Stimulated activated CD4-positive, alpha-beta T cell treated with anti-CD3 and anti-CD28 coated beads, Interleukin-1b, Interleukin-23, amount 100 ng/mL, for 1 hour (primary cell): ENCODE measurements at places on chromosomes 6 and 20.

GRCh38 chr20:51456511-51457509 is 85.7 kb downstream of the NFATC2 start:
- no peak for DNase-seq

GRCh38 chr6:13470238-13471140 is 16.9 kb downstream of the GFOD1 start:
- no peak for DNase-seq

DNA sequence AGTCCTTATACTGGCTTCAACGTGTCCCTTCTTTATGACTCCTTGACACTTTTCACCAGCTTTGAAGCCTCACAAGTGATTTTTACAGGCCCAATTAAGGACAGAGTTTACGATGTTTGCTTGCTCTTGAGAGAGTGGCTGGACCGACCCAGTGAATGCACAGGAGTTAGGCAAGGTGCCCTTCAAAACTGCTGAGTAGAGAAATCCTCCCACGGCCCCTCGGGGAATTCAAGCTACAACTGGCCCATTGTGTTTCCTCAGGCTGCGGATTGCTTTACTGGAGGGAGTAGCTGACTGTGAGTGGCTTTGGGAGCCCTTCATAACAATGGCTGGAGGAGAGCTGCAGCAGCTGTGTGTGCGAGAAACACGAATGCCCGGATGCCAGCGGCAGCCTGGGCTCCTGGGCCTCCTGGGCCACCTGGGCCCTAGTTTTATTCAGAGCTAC is 50.0 kb downstream of the SGK1 start:
- no peak for DNase-seq

DNA sequence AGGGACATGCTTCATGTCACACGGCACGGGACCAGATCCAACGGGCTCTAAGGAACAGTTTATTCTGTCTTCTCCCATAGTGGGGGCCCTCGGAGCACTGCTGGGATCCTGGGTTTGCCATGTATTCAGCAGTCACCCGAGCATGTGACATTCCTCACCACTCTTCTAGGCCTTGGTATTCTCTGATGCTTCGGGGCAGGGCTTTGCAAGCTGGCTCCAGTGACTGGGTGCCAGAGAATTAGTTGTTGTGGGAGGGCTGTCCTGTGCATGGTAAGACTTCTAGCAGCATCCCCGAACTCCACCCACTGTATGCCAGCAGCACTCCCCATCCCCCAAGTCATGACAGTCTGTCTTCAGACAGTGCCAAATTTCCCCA is 5.4 kb downstream of the CCN5 start:
- no peak for DNase-seq

DNA sequence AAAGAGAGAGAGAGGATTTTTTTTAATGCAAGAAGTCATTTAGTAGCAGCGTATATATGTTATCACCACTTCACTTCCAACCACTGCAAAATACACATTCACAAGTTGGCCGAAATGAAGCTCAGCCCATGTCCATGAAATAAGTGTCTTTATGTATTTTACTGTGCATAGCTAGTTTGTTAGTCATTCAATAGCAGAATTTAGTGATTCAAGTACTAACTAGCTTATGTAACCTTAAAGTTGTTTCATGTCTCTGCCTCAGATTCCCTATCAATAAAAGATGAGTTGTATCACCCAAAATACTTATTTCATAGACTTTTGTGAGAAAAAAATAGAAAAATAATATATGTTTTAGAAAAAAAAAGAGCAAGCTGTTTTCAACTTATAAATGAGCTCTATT is 153.7 kb upstream of the PRDM1 start:
- DNase-seq = no peak

- peak; percentile 61 for DNase-seq
Observed at GRCh38 chr20:58888521-58889333, 36.2 kb downstream of the GNAS start.

- no peak for DNase-seq
Observed at GRCh38 chr6:33073431-33073871, at the start of gene HLA-DPA1. Gene HLA-DPA1, minus strand, starts transcription at chr6:33073649.

DNA sequence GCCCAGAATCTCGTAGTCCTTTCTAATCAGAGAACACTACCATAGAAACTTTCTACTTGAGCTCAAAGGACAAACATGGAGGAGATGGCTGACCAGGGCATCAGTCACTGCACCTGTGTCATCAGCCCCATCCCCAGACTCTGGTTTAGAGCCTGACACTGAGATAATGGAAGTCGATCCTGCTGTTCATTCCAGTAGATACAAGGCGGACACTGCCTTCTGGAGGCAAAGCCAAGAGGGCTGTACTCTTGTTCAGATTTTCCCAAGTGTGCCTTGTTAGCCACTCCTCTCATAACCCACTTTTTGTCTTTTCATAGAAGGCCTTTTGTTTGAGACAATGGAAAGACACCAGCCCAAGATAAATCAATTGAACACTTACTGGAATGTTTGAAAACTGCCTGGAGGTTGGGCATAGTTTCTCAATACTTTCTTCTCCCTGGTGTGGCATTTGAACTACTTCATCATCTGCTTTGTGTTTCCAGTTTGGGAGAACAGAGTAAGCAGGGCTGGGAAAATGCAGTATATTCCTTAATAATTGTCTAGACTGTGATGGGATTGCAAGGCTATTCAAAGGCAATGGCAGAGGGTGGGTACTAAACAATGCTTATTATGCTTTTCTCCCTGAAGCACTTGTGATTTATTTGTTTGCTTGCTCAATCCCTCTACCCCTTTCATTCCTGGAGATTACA is 99.7 kb downstream of the CLIC5 start:
- DNase-seq = no peak

DNA sequence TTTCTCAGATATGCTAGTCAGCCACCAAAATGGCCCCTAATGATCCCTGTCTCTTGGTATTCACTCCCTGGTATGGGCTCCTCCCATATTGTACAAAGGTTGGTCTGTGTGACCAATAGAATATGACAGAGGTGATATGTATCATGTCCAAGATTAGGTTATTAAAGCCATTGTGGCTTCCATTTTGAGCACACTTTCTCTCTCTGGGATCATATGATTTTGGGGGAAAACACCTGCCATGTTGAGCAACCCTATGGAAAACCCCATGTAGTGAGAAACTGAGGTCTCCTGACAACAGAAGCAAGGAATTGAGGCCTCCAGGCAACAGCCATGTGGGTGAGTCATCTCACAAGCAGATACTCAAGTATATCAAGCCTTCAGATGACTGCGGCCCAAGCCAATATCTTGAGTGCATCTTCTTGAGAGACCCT is 7.1 kb upstream of the ZNF318 start:
- no peak for DNase-seq

- no peak for DNase-seq
Observed at GRCh38 chr6:122412001-122412400, 12.5 kb downstream of the HSF2 start.
